ENCODE measurements at places on chromosomes 5 and 9.

- no peak for DNase-seq
Measured at GRCh38 chr5:136864960-136865359, 499.6 kb upstream of the TRPC7 start.

DNA sequence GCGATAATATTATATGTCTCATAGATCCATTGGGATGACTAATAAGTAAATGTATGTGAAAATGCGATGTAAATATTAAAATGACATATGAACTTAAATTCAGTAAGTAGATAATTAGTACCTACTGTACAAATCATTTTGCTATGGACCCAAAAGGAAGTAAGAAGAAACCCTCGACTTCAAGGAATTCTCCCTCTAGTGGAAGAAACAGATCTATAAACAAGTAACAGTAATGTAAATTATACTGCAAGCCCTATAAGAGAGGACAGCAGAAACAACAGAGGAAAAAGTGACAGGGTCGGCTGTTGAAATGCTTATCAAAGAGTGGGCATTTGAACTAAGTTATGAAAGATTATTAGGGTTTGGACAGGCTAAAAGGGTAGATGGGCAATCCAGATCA, 320.3 kb downstream of the DMAC1 start:
- no peak for DNase-seq

- DNase-seq, result no peak
Measured at GRCh38 chr5:53411388-53411787, 69.0 kb upstream of the FST start.

DNA sequence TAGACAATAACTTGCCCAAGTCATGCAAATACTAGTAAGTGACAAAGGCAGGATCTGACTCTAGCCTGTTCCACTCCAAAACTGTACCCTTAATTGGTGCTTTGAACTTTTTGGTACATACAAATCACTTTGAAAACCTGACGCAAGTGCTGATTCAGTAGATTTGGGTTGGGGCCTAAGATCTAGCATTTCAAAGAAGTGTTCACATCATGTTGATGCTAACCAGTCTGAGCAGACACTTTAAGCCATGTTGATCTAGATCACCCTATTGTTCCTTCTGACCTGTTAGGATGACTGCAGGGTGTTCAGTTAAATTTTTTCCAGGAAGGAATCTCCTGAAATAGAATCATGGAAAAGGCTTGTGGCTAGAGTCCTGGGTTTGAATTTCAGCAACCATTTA, 57.7 kb upstream of the CPEB4 start:
- no peak for DNase-seq

DNA sequence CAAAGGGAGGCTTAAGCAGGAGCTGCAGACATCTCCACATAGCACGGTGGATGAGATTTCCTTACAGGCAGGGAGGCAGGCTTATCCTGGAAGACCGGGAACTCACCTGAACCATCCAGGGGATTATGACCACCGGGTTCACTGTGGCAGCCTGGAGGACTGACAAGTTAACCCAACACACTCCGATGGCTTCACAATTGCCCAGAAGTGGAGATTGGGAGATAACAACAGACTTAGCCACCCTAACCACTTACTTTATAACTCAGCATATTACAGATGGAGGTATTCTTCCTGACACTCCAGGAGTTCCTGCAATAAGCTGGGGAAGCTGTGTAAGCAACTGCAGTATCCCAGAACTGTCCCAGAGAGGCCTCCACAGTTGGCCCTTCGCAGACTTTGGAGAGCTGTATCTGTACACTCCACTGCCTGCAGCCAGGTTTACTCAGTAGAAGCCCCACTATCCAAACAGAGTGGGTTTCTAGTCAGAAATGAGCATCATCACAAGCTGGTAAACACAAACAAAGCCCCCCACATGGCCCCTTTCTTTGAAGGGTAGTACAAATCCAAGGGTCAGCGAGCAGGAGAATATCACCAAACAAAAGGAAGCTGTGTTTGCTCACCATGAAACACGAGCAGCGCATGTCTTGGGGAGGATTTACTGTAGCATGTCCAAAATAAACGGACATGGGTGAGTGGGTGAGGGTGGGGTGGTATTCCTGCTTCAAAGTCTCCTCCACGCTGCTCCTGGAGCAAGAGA, 462.2 kb downstream of the RASEF start:
- DNase-seq, result no peak

- DNase-seq, result peak; percentile 42
Measured at GRCh38 chr5:154712518-154713437, 42.4 kb upstream of the LARP1 start.

All from NCI-H82 (cell line).